ENCODE measurements at places on chromosomes 6 and 20.

DNA sequence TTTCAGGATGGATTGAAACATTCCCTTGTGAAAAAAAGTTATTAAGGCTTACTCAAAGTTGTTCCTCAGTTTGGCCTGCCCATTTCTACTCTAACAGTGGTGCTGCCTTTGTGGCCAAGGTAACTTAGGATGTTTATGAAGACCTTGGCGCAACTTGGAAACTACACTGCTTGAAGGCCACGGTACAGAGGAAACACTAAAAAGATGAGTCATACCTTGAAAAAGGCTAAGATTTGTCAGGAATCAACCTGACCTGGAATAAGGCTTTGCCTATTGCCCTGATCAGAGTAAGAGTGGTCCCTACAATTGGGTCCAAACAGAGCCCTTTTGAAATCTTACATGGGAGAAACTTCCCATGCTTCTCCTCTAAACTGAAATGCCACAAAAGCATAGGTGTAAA lies 119.9 kb upstream of the MOCS1 start:
- DNase-seq = no peak

- no peak for DNase-seq
Measured at GRCh38 chr6:30041821-30042220, 19.2 kb upstream of the POLR1H start.

- DNase-seq = no peak
Measured at GRCh38 chr6:99064834-99065233, 117.1 kb upstream of the FBXL4 start.

DNA sequence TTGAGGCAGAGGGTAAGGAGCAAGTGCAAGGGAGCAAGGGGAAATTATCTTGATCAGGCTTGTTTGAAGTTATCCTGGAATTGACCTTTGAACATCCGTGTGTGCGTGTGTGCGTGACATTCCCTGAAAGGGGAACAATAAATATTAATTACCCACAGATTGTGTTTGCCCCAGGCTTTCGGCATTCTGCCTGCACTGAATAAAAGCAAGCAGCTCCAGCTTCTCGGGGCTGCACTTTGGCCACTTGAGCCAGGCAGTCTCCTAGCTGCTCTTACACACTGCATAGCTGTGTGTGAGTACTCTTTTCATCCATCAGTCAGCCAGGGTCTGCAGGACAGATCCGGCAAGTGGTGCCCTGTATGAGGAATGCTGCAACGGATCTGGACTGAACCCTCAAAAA lies 107.7 kb upstream of the BTN3A2 start:
- DNase-seq = no peak

GRCh38 chr6:70684794-70685493 lies 17.3 kb downstream of the SMAP1 start:
- no peak for DNase-seq

GRCh38 chr20:9145142-9145541 lies 76.3 kb downstream of the PLCB4 start:
- DNase-seq = no peak

- DNase-seq = no peak
Measured at GRCh38 chr6:79467716-79468115, 69.5 kb downstream of the LCA5 start.

- DNase-seq = no peak
Measured at GRCh38 chr6:105257340-105257739, 77.5 kb upstream of the POPDC3 start.

Data from activated CD4-positive, alpha-beta T cell treated with anti-CD3 and anti-CD28 coated beads for 48 hours (primary cell).